ENCODE measurements at places on chromosomes 3 and 15.
A peak's percentile ranks its signal among the peaks of the same experiment; 100 is the strongest.

DNA sequence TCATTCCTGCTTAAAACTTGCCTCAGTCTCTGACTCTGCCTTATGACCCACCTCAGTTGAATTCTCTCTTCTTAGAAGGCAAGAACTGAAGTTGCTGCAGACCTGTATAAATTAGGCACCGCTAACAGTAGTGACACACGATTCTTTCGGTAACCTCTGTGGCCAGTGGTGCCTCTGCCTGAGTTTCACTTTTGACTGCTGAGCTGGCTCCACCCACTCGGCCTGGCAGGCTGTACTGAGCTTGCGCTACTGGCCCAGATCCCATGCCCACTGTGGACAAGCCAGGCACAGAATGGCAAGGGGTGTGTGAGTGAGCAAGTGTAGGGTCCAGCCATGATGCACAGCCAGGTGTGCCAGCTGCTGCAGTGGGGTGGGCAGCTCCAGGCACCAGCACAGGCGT, 19.1 kb upstream of the EIF1B start:
- no peak for DNase-seq

GRCh38 chr3:25854635-25855034, 64.7 kb downstream of the OXSM start:
- DNase-seq = no peak

- DNase-seq = no peak
Measured at GRCh38 chr15:90681480-90681879, 35.7 kb upstream of the BLM start.

DNA sequence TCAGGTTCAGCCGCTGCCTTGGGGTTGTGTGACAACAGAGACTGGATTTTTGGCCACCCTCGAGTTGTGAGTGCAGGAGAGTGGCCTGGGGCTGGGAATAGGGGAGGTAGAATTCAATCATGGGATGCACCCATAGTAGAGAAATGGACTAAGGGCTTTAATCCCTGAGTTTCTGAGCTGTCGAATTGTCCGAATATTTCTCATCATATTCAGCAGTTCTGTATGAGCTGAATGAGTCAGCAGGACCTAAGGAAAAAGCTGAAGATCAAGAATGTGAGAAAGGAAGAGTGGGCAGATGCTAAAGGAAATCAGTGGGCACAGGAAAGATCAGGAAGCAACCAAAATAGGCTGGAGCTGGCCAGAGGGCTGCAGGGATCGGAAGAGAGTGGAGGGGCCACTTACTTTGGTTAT, 44.4 kb upstream of the SACM1L start:
- DNase-seq = no peak

- DNase-seq = no peak
Measured at GRCh38 chr15:65778269-65778668, 13.8 kb downstream of the DENND4A start.

GRCh38 chr3:94305835-94306611, 243.2 kb downstream of the NSUN3 start:
- no peak for DNase-seq

- no peak for DNase-seq
Measured at GRCh38 chr3:176661432-176661964, 535.8 kb downstream of the TBL1XR1 start.

DNA sequence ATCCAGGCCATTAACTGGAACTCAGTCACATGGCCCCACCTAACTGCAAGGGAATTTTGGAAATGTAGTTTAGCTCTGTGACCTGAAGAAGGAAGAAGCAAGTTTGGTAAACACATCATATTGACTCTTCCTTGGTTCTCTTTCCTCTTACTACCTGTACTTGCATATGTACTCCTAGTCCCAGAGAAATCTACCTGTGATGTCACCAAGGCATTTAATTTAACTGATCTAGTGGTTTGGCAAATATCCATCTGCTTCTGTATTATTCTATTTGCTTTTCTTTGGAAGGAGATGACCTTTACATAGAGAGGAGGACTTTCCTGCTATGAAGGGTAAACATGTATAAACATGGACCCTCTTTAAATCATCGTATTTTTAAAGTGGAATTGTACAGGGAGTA, 150.8 kb downstream of the TMEM108 start:
- DNase-seq = no peak

GRCh38 chr15:83166218-83166617, 41.4 kb downstream of the HDGFL3 start:
- DNase-seq = no peak

- DNase-seq = no peak
Measured at GRCh38 chr3:64291345-64291744, 66.1 kb upstream of the PRICKLE2 start.

GRCh38 chr3:197959500-197959890, 522 bp upstream of the LMLN start:
- no peak for DNase-seq

DNA sequence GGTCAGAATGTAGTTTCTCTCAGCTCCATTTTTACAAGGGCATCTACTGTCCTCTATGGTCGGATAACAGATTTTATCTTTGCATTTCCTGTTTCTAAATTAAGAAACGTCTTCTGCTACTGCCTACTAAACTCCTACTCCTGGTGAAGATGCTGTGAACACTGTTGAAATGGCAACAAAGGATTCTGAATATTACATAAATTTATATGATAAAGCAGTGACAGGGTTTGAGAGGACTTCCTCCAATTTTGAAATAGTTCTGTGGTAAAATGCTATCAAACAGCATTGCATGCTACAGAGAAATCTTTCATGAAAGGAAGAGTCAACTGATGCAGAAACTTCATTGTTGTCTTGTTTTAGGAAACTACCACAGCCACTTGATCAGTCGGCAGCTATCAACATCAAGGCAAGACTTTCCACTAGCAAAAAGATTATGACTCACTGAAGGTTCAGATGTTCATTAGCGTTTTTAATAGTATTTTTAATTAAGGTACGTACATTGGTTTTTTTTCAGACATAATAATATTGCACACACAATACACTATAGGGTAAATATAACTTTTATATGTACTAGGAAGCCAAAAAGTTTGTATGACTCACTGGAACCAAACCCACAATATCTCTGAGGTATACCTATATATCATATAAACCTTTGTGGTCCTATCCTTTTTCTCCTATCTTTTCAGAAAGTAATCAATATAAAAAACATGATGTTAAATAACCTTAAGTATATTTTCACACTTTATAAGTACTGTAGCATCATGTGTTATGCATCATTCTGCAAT, 156.1 kb downstream of the STAG1 start:
- DNase-seq = no peak

DNA sequence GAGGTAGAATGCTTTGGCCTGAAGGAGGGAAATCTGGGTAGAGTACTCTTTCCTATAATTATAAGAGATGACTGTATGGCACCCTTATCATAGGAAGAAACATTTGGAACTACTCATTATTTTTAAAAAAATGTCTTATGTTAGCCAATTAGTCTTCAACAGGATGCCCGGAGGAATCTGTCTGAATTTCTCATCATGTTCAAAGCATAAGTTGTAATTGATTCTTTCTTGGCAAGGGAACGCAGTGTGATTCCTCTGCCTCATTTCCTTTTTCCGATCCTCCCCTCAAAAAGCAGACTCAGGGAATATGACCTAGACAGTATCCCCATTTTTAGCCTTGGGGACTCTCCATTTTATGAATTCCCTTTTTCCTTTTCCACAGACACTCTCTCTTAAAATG, 165.1 kb downstream of the IL5RA start:
- DNase-seq = no peak

DNA sequence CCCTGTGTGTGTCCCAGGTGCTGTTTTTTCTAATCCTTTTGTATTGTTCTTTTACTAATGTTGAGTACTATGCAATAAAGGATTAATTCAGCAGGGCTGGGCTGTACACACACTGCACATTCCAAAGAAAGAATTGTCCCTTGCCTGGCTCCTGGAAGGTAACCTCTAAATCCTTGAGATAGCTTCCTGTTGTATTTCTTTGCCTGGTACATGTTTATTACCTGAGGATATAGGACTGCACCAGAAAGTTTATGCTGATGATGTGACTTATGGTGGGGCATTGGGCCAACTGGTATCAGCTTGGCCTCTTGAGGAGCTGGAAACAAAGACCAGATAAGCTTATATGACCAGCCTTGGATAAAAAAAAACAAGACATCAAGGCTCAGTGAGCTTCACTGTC, 26.6 kb upstream of the FAN1 start:
- DNase-seq = no peak

DNA sequence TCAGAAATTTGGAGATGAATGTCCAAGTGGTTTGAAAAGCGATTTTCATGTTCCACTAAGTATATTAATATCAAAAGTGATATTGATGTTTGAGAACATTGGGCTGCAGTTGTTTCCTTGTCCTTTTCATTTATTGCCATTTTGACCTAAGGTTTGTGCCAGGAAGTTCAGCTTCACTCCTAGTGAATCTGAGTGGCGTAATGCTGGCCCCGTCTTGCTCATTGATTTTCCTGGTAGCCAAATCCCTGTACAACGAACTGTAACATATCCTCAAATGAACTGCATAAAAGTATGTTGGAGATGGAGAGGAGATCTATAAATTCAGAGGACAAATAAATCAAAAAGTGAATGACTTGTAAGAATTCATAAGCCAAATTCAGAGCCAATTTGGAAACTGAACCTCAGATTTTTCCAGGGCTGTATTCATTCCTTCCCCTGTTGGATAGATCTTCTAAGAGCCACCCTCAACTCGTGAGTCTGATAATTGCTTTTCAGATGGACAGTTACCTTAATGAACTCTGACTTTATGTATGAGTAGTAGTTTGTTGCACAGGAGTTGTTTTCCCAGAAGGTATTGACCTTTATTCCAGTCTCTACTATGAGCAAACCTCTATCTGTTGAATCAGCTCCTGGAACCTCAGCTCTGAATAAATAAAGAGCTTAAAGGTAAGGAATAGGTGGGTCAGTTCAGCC, 72.8 kb downstream of the ITPR1 start:
- no peak for DNase-seq

DNA sequence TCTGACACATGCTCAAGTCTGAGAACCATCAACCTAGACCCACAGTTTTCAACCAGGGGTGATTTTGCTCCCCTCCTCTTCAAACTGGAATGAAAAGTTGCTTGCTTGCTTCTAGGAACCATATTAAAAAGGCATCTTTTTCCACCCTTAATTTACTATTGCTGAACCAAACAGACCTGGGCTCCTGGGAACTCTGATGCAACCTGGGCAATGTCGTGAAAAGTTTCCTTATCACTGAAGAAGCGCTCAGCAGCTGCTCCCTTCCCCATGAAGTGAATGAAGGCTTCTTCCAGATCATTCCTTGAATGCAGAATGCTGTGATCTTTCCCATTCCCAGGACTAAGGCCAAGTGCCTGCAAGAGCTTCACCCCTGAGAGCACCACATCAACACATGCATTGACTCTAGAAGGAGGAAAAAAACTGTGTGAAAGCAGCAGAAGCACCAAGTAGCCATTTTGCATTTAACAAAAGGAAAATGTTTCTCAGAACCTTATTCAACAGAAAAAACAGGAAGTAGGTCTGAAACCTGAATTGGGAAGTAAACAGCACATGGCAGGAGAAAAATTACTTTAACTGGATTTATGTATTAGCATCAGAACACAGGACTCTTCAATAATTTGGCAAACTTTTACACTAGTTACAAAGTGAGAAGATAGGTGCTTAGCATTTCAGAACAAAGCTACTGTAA, 8.7 kb downstream of the ADPGK start:
- DNase-seq = no peak

GRCh38 chr3:184737063-184737462, 25.2 kb upstream of the MAGEF1 start:
- no peak for DNase-seq

GRCh38 chr3:13092621-13093617, 19.7 kb upstream of the IQSEC1 start:
- no peak for DNase-seq

DNA sequence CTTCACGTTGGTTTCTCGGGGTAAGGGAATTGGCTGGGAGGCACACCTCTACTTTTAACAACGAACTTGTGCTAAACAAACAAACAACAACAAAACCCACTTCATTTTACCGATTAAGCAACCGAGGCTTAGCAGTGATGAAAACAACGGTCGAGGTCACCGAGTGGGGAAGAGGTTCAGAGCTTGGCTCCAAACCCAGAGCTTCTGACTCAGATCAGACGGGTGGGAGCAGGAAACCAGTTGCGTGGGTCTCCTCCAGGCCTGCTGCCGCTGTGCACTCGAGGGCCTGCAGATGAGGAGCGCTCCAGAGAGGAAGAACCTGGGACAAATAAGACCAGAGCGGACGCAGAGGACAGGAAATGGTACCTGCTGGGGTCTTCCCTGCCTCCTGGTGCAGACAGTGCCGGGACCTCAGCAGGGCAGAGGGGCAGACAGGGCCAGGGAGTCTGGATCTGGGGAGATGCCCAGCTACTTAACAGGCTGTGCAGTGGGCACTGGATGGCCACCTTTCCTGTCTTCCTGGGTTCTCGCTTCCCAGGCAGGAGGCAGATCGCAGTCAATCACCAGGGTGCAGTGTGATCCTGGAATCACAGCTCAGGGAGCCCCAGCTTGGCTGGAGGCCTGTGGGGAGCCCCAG, 99.0 kb upstream of the MEF2A start:
- DNase-seq = no peak

DNA sequence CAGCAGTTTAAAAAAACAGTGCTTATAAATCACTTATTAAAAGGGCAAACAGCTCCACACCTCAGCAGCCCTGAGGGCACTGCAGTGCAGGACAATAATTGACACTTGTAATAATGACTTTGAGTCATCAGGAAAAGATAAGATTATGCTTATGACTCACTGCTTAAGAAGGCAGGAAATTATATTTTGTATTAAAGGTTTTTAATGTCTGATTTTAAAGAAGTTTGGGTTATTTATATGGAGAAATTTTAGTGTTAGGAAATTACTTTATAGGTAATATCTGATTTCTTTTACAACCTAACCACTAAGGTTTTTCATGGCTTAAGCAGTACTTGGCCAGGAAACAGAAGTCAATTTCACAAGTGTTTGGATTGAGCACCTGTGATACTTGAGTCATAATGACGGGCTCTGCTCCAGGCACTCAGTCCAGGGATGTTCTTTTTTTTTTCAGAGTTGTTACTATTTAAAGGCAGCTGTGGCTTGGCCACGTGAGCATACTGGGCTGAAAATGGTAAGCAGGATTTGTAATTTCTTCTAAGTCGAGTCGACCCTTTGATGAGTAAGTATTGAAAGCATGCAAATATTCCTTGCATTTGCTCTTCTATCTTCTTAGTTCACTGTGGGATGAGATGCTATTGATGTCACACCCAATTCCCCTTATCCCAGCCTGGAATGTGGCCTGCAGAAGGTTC, 21.6 kb upstream of the SLC6A20 start:
- no peak for DNase-seq

DNA sequence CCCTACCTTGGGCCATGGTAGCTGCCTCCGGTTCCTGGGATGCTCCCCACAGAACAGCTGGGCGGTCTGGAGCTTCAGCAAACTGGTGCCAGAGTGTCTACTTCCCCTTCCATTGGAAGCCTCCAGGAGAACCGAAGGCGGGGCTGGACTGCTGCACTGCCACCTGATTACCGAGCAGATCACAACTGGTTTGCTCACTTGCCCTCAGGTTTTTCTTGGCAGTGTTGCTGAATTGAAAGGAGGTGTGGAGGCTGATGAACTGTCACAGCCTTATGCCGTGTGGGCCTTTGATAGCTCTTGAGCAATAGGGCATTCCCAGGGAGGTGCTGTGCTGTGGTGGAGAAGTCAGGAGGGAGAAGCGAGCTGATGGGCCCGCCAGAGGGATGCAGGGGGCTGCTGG, at the start of gene TGM5:
Gene TGM5 (minus strand): TSS at position 95 of the 400 bp plus-strand sequence. CDS start 79 bp downstream, at position 16.
- no peak for DNase-seq

GRCh38 chr3:184556582-184557347, 4.8 kb upstream of the EPHB3 start:
- peak; percentile 12 for DNase-seq

- DNase-seq = no peak
Measured at GRCh38 chr3:142459929-142460328, 12.1 kb upstream of the XRN1 start.

GRCh38 chr15:64148581-64148980, 3.0 kb upstream of the SNX22 start:
- no peak for DNase-seq
